ENCODE measurements at places on chromosomes 11 and 22.

DNA sequence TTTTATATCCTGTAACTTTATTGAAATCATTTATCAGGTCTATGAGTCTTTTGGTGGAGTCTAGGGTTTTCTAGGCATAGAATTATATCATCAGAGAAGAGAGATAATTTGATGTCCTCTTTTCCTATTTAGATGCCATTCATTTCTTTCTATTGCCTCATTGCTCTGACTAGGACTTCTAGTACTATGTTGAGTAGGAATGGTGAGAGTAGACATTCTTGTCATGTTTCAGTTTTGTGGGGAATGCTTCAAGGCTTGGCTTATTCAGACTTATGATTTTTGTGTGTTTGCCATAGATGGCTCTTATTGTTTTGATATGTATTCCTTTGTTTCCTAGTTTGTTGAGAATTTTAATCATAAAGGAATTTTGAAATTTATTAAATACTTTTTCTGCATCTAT lies 1078.3 kb downstream of the FAM181B start:
- no peak for ATAC-seq

GRCh38 chr22:21643533-21644357 lies 1.6 kb downstream of the SDF2L1 start:
- no peak for ATAC-seq

DNA sequence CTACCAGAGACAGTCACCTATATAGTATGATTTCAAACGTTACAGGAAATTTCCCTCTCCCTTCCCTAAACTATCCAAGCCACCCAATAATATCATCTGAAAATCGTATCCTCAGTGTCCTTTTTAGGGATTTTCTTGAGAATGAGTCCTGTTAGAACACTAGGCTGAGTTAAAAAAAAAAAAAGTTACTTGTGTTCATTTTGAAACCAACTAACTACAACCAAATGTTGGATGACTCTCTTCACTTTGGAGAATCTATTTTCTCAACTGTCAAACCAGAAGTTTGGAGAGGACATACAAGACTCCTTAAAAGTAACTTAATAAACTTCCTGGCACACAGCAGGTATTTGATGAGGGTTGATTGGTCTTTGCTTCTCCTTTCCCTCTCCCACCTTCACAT lies 183.2 kb upstream of the SESN3 start:
- no peak for ATAC-seq

- peak; percentile 89 for ATAC-seq
Observed at GRCh38 chr22:38398609-38399461, 56.2 kb downstream of the KCNJ4 start.

DNA sequence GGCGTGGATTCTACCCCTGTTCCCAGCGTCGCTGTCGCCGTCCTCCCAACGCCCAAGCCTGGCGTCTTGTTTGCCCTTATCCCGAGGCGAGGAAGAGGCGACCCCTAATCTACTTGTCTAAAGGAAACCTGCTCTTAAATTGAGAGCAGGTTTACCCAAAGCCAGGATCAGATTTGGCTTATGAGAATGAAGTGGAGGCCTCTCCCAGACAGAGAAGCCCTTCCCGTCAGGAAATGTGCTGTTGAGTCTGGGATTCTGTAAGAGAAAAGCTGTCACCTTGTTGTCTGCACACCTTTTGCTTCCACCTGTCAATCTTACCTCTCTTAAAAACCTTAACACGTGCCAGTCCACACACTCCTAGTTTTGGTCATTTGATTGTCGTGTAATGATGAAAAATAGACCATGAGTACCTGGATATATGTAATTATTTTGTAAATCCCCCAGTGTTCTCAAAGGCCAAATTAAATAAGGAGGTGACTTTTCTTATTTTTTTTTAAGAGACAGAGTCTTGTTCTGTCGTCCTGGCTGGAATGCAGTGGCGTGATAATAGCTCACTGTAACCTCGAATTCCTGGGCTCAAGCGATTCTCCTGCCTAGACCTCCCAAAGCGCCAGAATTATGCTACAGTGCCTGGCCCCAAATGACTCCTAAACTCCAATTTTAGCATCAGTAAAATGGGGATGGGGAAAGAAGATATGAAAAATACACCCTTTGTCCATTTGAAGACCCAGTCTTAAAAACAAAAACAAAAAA lies 627 bp downstream of the GTF2H1 start:
- no peak for ATAC-seq

- ATAC-seq: no peak
Observed at GRCh38 chr11:44727114-44727372, 281 bp downstream of the TSPAN18 start.

DNA sequence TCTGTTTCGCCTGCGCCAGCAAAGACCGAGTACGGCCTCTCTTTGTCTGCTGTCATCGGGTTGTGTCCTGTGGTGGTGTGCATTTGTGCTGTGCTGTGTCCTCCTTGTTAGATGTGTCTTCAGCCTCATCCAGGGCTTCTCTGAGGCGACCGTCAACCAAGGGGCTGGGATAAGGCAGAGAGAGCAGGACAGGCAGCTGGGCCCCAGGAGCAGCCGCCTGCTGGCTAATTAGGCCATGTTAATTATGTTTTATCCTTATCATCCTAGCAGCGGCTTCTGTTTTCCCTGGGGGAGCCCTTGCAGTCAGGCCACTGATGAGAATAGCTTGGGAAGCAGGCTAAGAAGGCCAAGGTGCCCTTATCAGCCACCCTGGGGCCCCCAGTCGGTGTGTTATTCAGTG lies 40.7 kb upstream of the TTC12 start:
- ATAC-seq: no peak

DNA sequence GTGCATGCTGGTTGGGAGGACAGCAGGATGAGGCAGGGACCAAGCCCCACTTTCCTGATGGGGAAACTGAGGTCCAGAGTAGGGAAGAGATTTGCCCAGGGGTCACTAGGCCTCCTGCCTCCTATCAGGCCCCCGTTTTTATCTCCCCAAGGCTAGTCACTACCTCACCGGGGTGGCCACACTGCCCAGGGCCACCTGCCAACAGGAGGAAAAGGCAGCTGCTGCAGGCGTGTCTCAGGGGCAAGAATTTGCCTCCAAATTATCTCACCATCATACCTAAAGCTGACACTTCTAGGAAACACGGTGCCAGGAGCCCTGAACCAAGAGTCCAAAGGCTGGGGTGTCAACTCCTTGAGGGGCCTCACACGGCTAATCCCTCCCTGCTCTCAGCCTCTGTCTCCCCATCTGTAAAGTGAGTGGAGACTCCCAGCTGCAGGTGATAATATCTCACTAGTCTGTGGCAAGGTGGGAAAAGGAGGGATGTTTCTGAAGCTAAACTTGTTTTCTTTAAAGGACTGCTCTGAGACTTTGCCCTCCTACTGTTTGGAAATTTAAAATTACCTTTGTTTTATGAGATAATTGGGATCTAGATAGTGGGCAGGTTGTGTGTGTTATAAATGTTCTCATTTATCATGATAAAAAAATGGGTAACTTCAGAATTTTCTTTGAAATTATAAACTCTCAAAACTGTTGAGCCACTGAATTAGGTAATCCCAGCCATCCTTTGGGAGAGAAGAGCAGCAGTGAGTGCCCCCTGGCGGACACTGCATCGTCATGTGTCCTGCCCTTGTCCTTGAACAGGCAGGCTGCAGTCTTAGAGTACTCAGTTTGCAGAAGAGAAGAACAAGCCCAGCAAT lies 60.0 kb downstream of the MYO7A start:
- peak; percentile 72 for ATAC-seq

GRCh38 chr11:29293825-29294224 lies 723.0 kb downstream of the KCNA4 start:
- no peak for ATAC-seq

DNA sequence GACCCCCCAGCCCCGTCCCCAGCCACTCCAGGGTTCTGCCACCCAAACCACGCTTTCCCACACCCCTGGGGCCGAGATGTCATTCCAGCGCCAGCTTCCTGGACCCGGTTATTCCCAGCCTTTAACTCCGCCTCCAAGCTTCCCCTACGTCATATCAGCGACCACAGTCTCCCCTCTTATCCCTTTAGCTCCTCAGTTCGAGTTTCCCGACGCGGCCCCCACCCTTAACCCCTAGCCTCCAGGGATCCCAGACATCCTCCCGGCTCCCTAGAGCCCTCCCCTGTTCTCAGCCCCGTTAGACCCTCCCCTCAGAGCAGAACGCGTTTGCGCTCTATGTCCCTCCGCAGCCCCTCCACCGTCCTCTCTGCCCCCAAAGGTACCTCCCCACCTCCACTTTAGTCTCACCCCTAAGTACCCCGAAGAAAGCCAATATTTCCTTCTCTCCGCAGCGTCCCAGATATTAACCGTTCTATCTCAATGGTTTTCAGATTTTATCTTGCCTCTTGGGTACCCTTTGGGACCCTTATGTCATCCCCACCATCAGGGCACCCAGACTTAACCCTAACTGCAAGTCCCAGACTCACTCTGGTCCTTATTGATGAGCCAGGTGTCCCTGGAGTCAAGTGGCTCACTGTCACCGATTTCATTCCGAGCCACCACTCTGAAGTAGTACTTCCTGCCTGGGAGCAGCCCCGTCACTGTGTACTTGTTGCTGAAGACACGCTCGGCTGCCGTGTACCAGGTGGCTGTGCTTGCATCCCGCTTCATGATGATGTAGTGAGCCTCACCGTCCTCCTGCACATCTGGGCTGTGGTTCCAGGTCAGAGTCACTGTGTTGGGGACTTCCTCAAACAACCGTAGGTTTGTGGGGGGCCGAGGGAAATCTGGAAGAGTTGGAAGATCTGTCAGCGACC lies 8.0 kb downstream of the TMEM86A start:
- ATAC-seq: peak; percentile 81

DNA sequence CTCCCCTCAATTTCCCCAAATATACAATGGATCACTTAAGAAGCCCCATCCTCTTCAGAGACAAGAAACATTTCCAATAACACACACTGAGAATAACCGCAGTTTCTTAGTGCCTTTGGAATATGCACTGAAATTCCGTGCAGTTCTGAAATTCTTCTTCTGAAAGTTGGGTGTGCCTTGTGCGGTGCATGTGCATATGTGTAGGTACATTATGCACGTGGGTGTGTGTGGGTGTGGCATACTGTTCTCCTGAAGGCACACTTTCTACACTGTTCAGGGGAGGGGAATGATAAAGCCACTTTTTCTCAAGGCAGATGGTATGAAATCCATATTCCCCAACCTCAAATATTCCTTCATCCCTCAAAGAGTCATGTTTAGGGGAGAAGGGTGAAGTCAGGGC lies 1.7 kb downstream of the EXPH5 start:
- ATAC-seq: no peak

DNA sequence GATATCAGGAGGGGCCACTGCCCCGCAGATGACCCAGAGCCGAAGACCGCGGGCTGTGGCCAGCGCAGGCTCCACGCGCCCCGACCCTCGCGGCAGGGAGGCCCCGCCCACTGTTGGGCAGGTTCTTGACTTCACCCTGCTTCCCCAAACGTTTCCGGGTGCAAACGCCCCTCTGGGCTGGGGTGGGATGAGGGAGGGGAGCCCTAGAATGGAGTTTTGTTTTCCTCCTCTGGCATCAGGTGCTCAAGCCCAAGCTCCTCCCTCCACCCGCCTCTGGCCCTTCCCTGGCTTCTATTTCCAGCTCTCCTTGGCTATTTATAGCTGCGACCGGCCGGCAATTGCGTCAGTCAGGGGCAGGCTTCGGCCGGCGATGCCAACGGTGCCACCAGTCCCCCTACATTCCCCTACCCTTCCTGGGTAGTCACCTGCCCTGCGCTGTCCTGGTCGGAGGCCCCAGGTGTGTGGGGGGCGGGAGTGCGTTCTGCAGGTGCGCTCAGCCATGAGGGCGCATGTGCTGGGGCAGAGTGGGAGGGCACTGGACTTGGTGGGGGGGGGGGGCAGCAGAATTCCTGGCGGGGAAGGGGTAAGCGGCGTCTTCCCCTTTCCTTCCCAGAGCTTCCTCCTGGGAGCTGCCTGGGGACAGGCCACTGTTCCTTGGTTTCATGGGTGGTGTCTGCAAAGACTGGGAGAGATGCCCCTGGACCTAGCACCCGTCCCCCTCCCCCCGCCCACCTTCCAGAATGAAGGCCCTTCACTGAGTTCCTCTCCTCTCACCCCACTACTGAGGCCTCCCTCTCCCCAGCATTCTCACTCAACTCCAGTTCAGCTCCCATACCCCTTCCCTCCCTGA lies 23.6 kb downstream of the DUSP8 start:
- peak; percentile 78 for ATAC-seq

- no peak for ATAC-seq
Observed at GRCh38 chr11:31943056-31943780, 132.1 kb upstream of the PAX6 start.

DNA sequence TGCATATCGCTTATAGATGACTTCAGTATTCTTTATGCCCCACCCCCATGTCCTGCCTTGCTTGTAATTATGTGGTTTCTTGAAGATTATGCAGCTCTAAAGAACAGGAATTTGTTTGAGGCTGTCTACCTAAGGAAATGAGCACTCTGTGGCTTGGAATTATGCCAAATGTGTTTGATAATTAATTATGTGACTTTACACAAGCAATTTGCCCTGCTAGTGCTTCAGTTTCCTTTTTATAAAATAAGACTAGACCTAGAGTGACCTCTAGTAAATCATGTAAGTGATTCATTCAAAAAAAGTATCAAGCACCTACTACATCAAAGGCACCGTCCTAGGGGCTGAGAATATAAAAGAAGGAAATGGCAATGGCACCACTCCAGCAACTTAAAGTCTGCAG lies 491.5 kb upstream of the KIRREL3 start:
- no peak for ATAC-seq

Measured in gastroesophageal sphincter (tissue), 4 donors.